ENCODE measurements at places on chromosomes 13 and 19.

DNA sequence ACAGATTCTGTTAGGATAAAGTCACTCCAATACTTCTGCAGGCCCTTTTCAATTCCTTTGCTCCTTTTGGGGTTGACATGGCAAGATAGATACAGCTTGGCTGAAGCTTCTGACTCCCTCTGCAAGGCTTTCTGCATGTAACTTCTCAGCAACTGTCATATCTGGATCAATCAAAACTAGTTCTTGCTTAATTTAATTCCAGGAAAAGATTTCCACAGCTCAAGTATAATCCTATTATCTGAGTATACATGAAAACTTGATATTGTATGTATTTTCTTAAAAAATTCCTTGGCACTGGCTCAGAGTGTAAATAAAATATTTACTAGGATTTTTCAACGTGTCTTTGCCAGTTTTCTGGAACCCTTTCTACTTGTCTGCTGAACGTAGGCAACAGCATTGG, 109.6 kb downstream of the STARD13 start:
- no peak for DNase-seq

DNA sequence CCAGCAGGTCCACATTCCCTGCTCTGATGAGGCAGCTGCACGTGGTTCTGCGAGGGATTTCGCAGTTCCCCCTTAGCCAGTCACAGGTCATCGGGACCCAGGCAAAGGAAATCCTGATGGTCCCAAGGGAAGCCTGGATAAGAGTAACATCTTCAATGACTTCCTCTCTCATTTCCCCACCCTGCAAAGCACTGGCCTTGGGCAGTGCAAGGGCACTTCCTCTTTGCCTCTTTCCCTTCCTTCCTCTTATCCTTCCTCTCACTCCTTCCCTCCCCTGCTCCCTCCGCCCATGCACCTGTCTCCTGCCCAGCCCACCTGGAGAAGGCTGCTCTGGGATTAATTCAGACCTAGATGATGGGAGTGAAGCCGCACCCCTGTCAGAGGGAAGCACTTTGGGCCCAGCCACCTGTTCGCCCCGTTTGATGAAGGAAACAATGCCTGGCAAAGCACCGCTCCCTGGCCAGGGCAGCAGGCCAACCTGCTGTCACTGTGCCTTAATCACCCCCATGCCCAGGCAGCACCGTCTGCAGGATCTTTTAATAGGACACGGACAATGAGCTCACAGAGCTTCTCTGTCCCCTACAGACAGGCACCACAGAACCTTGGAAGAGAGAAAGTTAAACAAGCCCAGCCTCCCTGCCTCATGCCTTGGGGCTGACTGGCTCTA, 113.5 kb upstream of the PABPC3 start:
- DNase-seq, result peak; percentile 85

GRCh38 chr13:40160618-40161350, 505.3 kb downstream of the COG6 start:
- no peak for DNase-seq

DNA sequence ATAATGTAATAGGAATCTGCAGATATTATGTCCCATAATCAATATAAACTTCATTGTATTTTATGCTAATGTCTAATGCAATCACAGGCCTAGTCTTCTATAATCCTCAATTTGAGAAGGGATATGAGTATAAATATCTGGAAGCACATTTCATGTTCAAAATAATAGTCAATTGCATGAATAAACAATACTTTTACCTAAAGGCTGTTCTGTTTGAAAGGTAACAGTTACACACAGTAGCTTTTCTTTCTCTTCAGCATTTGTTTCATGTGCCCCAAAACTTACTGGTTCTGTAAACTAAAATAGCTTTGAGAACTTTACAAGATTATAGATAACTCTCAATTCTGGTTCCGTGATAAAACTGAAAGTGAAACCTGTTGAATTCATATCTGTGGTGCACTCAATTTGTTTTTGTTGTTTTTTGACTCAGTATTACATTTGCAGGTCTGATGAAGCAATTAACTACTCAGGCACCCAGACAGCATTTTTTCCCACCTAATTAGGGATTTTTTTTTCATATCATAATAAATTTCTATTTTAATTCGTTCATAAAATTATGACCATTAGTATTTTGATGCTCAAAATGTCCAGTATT, 1193.8 kb downstream of the SLITRK1 start:
- no peak for DNase-seq

GRCh38 chr19:40228346-40228745, 1.9 kb upstream of the CCNP start:
- DNase-seq, result no peak

GRCh38 chr19:11530432-11530831, 1.5 kb upstream of the ECSIT start:
- peak; percentile 96 for DNase-seq

DNA sequence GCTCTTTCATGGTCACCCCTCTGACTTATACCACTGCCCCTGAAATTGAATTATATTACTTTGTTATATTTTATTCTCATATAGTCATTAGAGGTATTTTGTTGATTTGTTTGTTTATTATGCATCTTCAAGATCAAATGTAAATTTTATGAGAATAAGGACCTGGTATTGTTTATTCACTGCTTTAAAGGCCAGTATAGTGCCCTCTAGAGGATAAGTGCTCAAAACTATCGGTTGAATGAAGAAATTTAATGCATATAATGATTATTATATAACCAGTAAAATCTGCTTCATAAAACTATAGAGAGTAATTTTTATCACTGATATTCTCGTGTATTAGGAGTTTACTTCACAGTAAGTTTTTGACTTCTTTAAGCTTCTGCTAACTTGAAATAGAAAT, 1401.9 kb downstream of the SLITRK1 start:
- no peak for DNase-seq

DNA sequence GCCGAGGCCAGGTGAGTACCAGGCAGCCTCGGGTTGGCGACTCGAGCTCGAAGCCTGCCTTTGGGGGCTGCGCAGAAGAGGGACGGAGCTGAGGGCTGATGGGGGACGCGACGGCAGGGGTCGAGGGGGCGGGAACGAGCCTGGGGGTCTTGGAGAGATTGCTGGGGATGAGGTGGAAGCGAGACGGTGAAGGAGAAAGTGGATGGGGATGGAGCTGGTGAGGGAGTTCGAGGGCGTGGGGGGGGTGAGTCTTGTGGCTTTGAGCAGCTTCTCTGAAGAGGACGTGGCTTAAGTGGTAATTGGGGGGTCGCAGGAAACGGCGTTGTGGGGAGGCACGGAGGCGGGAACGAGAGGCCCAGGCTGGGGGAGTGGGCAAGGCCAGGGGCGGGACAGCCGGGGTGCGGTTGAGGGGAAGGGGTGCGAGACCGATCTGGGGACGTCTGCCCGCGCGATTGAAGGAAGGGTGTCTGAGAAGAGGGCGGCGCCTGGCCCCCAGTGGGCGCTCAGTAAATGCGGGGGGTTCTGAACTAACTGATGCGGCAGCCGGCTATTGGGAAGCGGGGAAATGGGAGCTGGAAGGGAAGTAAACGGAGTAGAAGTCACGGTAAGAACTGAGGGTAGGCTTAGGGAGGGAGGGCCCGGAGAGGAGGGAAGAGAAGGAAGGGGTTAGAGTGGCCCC, 426 bp downstream of the MYO9B start:
- DNase-seq, result no peak

GRCh38 chr13:113441661-113442060, 11.6 kb downstream of the ADPRHL1 start:
- DNase-seq, result no peak

DNA sequence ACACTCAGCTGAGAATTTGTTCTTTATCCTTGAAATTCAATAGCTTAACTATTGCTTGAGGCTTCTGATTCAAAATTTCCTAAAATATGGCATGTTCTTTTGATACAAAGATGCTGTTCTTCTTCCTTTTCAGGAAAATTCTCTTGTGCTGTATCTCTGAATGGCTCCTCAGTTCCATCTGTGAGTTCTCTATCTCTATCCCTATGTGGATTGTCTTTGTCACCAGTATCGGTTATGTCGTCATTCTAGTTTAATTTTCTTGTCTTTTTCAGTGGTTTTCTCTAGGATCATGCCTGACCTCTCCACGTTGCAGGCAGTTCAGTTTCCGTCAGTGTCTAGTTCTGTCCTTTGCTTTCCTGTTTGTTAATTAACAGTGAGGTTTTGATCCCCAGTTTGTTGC, 104.6 kb upstream of the GJB6 start:
- no peak for DNase-seq

GRCh38 chr19:8609279-8610040, 1.1 kb downstream of the ADAMTS10 start:
- no peak for DNase-seq

DNA sequence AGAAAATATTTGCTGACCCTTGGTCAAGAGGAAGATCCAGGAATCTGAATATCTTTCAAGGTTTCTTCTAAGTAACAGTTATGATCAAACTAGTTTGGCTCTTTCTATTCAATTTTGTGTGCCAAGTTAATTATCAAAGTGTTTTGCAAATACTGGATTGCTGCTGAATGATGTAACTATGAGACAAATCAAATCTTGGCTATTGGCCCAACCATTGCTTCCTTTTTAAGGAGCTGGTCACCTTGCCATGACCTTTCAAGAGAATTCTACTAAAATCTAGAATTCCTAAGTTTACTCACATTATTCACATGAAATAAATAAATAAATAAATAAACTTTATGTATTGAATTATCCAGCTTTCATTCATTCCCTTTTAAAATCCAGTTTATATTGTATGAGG, 371.8 kb downstream of the SLITRK6 start:
- DNase-seq, result no peak

DNA sequence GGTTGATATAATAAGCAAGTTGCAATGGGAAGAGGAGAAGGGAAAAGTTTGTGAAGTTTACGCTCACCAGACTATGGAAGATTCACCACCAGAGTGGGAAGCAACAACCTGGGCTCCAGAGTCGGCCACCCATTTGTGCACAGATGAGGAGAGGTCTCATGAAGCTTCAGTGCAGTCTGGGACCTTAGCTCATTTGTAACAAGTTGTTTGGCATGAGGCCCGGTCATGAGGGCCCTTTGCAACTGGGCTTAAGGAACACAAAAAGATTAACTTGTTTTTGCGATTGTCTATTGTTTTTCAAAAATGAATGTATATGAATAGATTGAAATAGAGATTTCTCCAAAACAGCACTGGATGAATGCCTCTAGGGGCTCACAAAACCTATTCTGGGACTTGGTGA, 94.2 kb downstream of the ZNF737 start:
- no peak for DNase-seq

DNA sequence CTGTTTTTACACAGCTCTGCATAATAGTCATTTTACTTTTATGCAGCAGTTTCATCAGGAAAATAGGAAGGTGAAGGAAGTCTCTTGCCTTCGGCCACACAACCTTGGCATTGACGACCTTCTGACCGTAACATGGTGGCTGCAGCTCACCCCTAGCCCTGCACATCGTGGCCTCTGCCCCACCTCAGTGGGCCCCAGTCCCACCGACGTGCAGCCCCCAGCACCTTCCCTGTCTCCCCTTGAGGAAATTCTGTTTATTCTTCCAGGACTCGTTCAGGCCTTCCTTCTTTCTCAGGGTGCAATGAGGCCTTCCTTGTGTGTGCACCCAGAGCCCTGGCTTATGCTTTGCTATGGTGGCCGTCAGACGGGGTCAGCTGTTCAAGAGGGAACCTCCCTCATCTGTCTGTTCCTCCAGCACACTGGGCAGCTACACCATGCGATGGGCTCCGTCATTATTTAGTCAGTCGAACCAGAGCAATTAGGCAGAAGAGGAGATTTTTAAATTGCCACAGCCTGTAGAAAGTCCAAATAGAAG, 33.3 kb downstream of the TMEM255B start:
- no peak for DNase-seq

DNA sequence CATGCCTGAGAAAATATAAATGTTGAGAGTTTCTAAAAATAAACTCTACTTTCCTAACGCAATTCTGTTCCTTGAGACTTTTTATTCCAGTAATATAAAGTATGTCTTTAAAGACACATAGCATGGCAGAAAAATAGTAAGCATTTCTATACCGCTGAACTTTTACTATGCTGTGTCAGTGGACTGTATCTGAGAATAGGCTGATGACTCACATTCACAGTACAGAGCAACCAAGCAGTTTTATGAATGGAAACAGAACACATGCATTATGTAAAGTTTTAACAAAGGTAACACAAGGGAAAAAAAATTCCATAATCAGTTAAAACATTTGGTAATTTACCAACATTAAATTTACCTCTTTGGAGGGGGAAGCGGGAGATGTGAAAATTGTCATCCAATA, 38.4 kb downstream of the ZDHHC20 start:
- DNase-seq, result no peak

DNA sequence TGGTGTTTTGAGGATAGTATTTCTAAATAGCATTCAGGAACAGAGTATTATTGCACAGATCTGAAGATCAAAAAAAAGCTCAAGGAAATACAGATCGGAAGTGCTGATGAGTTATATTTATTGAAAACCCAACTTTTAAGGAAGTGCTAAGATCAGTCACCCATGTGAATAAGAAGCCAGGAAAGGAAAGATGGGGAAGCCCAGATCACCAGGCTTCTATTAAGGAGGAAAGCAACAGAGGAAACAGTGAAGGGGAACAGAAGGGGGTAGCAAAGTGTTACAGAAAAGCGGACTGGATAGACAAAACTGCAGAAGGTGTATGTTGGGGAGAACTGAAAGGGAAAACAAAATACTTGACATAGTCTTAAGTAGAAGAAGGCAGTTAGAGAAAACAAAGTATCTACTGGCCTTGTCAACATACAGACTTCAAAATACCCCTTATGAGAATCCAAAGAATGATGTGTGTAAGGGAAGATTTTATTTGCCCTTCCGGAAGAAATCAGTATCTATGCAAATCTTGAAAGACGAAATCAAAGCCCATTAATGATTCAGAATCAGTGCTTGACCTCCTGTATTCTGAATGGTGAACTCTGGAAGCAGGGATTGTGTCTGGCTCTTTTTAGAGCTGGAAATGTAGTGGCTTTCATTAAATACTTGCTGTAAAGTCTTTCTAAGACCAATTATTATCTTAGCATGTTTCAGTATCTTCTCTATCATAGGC, 12.1 kb downstream of the UFM1 start:
- no peak for DNase-seq

DNA sequence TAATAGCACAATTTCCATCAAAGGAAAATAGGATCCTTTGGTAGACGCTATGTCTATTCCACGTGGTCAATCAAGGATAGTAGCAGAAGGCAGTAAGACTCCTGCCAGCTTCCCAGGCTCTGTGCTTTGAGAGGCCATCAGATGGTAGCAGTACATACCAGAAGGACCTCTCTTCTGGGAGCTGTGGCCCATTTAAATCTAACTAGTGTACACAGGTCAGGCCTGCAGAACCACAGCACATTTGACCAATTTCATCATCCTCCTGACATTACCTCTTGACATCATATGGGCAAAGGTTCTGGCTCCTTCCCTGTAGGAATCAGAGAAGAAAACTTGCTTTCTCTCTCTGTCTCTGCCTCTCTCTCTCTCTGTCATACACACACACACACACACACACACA, 229.6 kb upstream of the HTR2A start:
- no peak for DNase-seq

Data from cerebellum (tissue), 4 donors.